ENCODE measurements at places on chromosomes 11 and 22. TPM values are rescaled to one million over a fixed set of nuclear protein-coding genes. Genes with fewer than 3 reads are reported as not detected.

DNA sequence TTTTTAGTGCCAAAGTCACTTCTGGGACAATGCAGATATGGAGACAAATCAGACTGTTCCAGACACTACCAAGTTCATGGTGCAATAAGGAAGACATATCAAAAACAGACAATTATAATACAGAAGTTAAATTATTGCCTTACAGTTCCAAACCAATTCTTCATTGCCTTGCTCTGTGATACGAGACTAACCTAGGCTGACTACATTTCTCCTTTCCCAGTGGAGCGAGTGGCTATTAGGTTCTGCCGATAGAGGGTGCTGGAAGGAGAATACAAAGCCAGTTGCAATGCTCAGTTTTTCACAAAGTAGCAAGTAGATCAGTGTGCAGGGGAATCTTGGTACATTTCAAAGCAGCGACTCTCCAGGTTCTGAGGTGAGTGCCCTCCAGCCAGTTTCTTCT is 67.8 kb downstream of the FAM168A start:
- DNase-seq = no peak

Gene ROM1
- 13.8 TPM for total RNA-seq

Gene OR8G1
- total RNA-seq = not detected

DNA sequence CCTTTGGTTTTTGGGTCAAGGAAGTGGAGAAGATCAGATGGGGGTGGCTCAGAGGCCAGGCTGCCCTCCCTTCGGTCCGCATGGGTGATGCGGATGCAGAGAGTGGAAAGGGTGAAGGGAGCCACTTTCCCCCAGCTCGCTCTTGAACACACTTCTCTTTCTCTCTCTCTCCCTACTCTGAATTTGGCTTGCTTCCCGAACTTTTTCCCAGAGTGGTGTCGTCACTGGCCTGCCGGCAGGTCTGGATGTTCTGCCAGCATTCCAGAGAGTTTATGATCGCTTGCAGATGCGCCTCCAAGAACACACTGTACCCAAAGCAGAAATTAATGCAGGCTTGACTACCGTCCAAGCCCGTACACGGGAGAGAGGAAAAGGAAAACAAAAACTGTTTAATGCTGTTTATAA is 103.2 kb downstream of the ZBTB16 start:
- DNase-seq = peak; percentile 97

DNA sequence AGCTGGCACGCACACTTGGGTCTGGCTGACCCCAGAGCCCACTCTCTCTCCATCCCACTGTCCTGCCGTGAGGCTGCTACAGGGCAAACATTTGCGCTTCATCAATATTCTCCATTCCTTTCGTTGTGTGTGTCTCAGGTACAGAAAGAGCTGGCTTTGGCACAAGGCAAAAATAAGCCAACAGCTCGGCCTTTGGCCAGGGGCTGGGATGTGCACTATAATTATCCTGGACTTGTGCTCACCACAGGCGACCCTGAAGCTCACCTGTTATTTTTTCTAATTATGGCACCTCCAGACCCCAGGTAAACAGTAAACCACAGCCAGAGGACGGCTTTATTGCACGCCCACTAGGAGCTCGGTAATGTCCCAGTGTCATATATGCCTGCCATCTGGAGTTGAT is 10.9 kb downstream of the ZMAT5 start:
- no peak for DNase-seq

GRCh38 chr11:79436919-79437277 is 3.9 kb downstream of the TENM4 start:
- no peak for DNase-seq

Gene FUT4
- 5.4 TPM for total RNA-seq

- peak; percentile 6 for DNase-seq
Measured at GRCh38 chr11:65430406-65431217, 8.0 kb downstream of the NEAT1 start.
